ENCODE measurements at places on chromosomes 1 and 21.
A peak's percentile ranks its signal among the peaks of the same experiment; 100 is the strongest.

DNA sequence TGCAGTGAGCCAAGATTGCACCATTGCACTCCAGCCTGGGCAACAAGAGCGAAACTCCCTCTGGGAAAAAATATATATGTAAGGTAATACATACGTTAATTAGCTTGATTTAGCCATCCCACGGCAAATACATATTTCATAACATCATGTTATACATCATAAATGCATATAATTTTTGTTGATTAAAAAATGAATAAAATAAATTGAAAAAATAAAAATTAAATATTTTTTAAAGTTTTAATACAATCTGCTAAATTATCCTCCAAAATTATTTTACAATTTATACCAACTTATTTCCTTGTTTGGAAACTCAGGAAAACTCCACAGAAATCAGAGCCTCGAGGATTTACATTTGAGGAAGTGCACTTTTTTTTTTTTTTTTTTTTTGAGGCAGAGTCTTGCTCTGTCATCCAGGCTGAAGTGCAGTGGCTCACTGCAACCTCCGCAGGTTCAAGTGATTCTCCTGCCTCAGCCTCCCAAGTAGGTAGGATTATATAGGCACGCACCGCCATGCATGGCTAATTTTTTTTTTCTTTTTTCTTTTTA is 12.6 kb upstream of the IPO9 start:
- DNase-seq: no peak

DNA sequence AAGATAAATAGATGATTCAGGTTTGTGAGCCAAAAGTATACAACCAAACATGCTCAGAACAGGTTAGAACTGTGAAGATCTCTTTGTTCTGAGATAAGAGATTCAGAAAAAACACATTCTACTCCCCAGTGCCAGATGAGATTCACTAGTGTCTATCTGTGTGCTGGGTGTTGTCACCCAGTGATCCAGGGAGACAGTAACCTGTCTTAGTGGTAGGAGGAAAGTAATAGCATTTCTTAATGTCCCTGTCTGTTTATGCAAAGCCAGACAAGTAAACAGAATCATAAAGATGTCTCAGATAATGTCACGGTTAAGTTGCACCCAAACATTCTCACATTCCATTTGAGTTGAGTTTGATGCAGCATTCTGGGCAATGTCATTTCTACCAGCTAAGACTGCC is 18.9 kb upstream of the NKAIN1 start:
- DNase-seq: no peak

DNA sequence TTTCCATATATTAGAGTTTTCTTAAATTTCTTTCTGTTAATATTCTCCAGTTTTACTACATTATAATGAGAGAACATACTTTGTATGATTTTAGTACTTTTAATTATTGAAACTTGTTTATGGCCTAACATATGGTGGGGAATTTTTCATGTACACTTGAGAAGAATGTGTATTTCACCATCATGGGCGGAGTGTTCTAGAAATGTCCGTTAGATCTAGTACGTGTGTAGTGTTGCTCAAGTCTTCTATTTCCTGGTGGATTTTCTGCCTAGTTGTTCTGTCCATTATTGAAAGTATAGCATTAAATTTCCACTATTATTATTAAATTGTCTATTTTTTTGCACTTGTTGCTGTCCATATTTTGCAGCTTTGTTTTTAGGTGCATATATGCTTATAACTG is 64.0 kb upstream of the RGS21 start:
- no peak for DNase-seq

DNA sequence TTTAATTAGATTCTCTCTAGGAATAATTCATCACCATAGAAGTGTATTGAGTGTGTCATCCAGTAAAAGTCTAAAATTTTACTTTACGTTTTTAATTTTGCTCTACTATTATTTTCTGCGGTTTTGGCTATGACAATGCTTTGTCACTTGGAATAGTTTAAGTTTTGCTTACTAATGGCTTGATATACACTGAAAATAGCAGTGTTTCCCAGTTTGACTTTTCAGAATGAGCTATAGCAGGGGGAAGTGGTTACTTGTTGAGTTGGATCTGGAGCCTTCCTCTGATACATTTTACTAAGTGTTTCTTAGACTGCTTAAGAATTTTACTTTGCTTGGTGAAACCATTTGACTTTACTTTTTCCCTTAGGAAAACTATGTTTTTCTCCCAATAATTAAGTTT is 5.0 kb downstream of the DNAJC16 start:
- DNase-seq: no peak

DNA sequence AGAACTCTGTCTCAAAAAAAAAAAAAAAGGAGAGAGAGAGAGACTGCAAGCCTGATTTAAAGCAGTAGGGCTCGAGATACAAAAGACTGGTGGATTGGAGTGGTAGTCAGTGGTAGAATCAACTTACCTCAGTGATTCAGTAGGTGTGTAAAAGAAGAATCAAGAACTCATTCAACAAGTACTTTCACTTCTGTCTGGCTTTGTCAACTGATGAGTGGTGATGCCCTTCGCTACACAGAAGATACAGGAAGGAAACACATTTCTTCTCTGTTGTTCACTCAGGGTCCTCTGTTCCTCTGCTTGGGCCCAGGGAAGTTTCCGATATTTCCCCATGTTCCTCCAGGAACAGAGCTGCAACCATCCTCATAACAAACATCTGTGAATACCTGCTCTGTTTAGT is 68.6 kb upstream of the COG2 start:
- DNase-seq: peak; percentile 21

- DNase-seq: no peak
Measured at GRCh38 chr1:225754940-225755641, 22.5 kb upstream of the SRP9 start.

DNA sequence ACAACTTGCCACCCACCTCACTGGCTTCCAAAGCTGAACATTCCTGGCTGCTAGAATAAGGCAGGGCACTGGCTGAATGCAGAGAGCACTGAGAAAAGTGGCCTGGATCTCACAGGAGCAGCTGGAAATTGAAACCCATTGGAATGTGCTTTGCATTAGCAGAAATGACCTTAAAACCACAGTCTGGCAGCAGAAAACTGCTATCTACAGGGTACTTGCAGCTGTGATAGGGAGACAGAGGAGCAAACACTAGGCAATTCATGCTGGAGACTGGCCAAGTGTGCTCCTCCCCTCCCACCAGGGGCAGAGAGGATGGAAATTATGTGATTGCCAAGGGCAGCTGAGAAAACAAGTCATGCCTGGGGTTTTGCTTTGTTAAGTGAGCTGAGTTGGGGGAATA is 47.2 kb downstream of the HSD3B1 start:
- DNase-seq: peak; percentile 49

DNA sequence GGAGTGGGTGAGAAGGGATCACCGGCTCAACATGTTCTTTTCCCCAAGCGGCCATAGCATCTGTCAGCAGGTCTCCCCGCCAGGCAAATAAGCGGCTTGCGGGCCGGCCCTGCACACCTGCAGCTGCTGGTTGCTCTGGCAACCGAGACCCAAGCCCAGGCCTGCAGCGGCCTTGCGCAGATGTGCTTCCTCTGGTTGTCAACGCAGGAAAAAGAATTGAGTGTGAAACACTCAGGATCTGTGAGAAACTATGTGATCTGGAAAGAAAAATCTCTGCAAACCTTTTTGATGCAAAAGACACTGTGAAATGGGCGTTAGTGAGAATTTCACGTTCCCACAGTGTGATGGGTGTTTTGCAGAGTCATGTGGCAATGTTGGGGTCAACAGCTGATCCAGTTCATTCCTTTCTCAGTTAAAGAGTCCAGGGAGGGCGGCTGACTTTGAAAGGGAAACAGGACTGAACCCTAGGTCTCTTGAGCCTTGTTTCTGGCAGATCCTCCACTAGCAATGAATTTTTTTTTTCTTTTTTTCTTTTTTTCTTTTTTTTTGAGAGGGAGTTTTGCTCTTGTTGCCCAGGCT is 28.4 kb downstream of the TOMM20 start:
- DNase-seq: no peak

- DNase-seq: no peak
Measured at GRCh38 chr1:210728437-210729149, 399.9 kb downstream of the HHAT start.

- no peak for DNase-seq
Measured at GRCh38 chr1:15186846-15187151, 33.3 kb downstream of the TMEM51 start.

DNA sequence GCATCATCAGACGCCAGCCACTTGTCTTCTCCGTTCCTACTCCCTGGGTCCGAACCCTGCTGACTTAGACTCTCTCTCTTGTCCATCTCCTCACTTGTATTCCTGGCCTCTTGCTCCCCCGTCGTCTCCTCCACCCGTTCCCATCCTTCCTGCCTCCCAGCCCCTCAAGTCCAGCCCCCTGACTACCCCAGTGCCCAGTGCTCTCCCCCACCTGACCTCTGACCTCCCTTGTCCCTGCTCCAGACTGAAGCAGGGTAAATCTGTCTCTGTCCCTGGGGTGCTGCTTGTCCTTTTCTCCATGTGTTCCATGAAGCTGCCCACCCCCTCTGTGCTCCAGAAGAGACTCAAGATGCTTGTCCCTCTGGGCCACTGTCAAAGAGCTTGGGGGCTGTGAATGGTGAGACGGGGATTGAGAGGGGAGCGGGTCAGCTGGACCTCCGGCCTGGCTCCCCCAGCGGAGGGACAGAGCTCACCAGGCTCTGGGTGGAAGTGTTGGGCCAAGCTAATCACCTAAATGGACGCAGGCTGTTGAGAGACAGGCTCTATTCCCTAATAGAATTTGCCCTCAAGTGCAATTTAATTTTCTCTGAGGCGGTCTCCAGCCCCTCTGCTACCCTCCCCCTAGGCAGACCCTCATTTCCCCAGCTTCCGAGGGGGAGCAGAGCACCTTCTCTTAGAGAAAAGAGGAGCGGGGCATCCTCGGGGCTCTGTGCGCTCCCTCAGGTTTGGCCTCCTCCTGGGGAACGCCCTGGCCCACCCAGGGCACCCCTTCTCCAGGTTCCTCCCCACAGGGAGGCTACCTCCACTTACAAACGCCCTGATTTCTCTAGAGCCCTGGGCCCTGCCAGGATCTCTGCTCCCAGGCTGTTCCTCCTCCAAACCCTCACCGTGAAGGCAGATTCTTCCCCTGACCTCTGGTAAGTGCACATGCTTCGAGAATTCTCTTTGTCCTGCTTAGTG is 11.0 kb upstream of the LHX4 start:
- DNase-seq: no peak

- DNase-seq: no peak
Measured at GRCh38 chr1:118986555-118987467, 1.3 kb downstream of the TBX15 start.

DNA sequence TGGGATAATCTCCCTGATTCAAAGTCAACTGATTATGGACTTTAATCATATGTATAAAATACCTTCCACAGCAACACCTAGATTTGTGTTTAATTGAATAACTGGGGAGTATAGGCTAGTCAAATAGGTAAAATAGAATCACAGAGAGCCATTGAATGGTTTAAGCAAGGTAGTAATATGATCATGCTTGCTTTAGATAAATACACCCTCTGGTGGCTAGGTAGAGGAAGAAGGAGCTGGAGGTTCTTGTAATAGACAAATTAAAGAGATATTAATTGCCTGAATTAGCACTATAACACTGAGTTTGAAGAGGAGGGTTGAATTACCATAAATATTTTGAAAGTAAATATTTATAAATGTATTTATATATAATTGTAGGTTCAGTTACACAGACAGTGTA is 40.3 kb downstream of the DIRAS3 start:
- no peak for DNase-seq

- no peak for DNase-seq
Measured at GRCh38 chr1:29583727-29584126, 347.4 kb downstream of the PTPRU start.

DNA sequence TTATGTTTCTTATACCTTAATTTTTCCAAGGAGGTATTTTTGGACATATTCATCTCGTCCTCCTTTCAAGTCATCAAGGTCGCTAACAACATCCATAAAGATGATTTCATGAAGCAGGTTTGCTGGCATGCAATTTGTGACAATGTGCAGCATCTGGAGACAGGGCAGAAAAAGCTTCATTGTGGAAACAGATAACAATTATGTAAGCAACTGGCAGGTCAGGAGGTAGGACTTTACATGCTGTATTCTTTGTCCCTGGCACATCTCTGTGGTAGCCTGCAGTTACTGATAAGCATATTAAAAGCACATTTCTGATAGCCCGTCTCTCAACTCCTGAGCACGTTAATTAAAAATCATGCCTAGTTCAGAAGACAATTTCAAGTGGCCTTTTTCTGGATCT is 156.8 kb downstream of the LEPR start:
- DNase-seq: no peak

DNA sequence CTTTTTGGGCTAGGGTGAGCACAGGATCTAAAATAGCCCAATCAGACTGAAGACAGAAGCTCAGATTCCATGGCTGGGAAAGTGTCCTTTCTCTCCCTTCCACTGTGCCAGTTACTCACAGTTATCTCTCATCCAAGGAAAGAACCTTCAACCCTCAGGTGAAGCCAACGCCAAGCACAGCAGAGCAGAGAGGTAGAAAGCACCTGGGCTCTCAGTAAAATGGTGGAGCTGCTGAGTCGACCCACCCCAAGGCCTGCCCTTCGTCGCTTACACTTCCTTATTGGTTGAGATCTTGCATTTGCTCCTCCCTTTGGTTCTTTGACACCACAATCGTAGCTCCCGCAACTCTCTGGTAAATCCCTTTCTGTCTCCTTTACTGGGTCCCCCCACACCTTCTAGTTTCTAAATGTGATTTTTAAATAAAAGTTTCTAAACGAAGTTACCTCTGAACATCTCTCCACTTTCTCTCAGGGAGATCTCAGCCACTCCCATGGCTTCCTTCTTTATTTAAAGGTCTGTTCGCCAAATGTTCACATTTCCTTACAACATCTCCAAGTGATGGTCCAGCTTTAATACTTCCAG is 27.5 kb upstream of the SLC30A1 start:
- DNase-seq: peak; percentile 60

DNA sequence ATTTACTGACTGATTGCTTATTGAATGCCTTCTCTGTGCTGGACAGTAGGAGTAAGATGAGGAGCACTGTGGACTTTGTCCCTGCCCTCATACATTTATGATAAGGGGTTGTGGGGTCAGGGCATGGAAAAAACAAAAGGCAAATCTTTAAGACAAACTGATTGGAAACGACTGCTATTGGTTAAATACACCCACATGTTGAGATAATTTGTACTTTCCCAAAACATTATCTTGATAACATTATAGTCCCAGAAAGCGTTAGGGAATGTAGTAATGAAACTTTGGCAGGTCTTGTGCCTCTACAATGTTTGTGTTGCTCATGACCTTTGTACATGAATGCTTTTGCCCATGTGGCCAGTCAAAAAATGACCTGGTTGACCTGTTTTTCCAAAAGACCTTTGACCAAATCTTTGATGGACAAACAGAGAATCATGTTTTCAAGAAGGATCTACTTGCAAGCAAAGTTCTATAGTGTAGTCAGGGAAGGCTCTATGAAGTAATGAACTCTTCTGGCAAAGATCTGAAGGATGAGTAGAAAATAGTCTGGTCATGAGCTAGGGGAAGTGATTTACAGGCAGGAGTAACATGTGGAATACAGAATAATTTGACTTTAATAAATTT is 50.9 kb downstream of the LEPR start:
- DNase-seq: no peak

DNA sequence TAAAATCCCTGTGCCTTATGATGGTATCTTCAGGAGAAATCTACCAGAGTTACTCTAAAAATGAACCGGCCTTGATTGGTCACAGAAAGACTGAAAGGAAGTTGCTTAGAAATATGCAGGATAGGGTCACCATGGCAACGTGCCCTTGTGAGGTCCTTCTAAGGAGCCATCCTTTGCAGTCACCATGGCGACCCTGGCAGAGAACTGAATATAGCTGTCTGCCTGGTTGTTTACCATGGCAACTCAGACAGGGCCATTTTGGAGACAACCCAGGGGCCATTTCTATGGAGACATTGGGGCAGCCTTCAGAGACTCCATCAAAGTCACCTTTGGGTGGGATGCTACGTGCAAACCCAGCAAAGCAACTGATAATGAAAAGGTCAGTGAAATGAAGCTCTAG is 43.0 kb downstream of the SNX7 start:
- DNase-seq: peak; percentile 64

GRCh38 chr21:14716761-14717396 is 170.8 kb upstream of the SAMSN1 start:
- no peak for DNase-seq
